ENCODE measurements at places on chromosomes 5 and 9.

- no peak for DNase-seq
Measured at GRCh38 chr9:92661127-92661526, 8.8 kb downstream of the IPPK start.

- DNase-seq, result no peak
Measured at GRCh38 chr5:58457050-58457449, 2.8 kb downstream of the PLK2 start.

DNA sequence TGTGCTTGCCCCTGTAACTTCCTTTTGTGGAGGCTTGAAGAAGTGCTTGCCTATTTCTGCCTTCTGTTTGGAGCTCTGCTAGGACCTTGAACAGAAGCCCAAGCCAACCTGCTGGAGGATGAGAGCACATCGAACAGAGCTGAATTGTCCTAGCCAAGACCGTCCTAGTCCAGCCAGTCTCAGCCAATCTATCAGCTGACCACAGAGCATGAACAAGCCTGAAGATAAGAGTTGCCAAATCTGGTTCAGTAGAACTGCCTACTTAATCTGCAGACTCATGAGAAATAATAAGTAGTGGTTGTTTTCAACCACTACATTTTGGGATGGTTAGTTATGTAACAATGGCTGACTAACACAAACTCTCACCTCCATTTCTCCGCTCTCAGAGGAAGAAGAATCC lies 4.4 kb upstream of the SNX2 start:
- DNase-seq, result no peak

GRCh38 chr9:77901771-77902170 lies 129.8 kb downstream of the GNAQ start:
- DNase-seq, result no peak

DNA sequence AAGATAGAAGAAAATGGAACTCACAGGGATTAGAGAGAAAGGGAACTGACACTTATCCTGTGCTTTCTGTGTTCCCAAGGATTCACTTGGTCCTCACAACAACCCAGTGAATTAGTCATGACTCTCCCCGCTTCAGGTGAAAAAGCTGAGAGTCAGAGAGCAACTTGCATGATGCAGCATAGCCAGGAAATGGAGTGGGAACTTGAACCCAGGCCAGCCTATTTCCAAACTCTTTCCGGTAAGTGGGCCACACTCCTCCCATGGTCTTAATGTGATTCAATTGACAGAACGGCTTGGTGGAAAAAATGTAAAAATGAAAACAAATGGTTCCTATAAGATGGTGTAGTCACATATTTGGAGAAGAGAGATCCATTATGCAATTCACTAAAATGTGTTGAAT lies 45.9 kb upstream of the CEMIP2 start:
- DNase-seq, result no peak

DNA sequence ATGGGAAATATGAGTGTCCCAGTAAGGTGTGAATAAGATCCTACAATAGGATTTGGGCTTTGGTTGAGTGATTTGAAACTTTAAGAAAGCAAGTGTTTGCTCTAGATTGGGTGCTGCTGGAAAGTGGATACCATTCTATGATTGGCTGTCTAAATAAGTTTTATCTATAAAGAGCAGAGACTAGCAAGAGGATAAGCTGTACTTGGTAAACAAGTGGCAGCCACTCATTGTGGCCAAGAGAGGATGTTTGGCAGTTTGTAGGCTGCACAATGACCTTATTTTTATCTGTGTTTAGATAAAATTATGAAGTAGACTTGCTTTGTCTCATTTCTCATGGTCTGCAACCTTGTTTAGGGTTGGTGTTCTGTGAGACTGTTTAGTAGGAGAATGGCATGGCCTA lies 341.6 kb upstream of the PIK3R1 start:
- DNase-seq, result no peak

GRCh38 chr5:108560166-108560565 lies 178.3 kb upstream of the FBXL17 start:
- DNase-seq, result no peak

DNA sequence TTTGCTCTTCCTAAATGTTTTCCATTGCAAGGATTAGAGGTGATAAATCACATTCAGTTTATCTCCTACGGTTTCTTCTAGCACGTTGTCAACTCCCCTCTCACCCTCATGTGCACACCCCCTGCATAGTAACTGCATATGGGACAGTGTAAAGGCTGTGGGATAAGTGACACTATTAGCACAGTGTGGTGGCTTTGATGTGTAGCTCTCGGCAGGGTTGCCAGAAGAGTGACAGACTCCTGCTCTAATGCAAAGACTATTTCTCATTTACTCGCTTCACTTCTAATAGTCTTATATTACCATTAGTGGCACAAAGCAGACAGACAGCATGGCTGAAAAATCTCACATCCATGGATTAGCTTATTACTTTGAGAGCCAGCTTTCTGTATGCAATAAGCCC lies 454.6 kb downstream of the CETN3 start:
- no peak for DNase-seq

GRCh38 chr5:59725392-59725767 lies 168.1 kb downstream of the PDE4D start:
- no peak for DNase-seq

GRCh38 chr9:92059661-92060060 lies 55.6 kb downstream of the SPTLC1 start:
- DNase-seq, result no peak

GRCh38 chr5:148887123-148887881 lies 60.9 kb downstream of the ADRB2 start:
- no peak for DNase-seq

GRCh38 chr5:168328814-168329213 lies 37.4 kb downstream of the WWC1 start:
- no peak for DNase-seq

DNA sequence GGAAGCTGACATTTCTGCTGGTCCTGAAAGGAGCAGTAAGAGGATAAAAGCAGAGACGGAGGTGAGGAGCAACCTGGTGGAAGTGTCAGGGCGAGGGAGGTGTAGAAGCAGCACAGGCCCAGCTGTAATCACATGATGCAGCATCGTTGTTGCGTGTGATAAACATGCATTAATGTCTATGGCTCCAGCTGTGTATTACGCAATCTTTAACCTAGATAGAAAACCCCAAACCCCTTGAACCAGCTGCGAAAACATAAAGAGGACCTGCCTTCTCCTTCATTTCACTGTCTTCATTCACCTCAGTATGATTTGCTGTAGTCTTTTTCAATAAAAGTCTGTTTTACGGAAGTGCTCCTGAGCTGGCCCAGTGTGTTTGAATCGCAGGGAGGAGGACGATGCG lies 162.9 kb downstream of the NTRK2 start:
- no peak for DNase-seq

GRCh38 chr5:31083364-31083763 lies 110.1 kb upstream of the CDH6 start:
- no peak for DNase-seq

DNA sequence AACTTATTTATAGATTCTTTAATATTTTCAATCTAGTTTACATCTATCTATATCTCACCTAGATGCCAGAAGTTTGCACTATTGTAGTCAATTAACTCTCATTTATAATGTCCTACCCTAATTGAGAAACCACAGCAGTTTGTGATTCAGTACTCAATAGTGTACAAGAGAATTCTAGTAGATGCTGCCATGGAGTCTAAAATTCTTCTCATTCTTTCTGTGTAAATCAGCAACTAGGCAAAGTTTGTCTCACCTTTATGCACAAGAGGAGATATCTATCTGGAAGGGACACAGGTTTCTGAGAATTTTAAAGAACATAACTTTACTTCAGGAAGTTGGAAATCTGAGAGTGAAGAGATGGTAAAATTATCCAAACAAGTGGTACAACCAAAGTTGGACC lies 173.0 kb upstream of the FBXL7 start:
- no peak for DNase-seq

DNA sequence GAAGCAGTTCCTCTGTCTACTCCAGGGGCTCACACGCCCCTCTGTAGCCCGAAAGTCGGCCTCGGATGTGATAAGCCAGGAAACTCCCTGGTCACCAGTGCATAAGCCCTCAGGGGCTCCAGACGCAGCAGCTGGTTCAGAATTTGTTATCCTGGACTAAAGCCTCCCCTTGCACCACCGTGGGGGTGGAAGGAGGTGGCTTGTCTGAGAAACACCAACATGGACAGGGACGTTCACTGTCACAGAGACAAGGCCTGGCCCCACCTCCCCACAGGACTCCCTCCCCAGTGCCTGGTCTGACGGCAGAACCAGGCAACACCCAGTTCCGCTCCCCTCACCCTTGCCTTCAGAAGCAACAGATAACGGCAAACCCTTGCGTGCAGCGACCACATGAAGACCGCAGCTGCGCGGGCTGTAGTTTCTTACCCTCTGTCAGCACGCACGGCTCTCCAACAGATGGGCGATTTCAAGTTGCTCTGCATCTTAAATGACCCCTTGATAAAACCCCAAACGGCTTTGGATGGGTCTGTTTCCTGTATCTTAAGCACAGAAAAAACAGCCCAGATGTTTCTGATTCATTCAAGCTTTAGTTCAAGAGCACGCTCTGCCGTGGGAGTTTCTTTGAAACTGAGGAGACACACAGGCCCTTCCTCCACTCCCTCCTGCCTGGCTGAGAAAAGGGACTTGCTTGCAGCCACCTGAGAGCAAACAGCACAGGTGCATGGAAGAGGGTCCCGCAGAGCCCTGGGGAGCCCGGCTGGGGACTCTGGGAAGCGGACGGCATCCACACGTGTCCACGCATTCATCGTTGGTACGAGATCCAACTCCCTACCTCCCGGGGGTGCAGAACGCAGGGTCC lies 44.7 kb upstream of the NKD2 start:
- no peak for DNase-seq

DNA sequence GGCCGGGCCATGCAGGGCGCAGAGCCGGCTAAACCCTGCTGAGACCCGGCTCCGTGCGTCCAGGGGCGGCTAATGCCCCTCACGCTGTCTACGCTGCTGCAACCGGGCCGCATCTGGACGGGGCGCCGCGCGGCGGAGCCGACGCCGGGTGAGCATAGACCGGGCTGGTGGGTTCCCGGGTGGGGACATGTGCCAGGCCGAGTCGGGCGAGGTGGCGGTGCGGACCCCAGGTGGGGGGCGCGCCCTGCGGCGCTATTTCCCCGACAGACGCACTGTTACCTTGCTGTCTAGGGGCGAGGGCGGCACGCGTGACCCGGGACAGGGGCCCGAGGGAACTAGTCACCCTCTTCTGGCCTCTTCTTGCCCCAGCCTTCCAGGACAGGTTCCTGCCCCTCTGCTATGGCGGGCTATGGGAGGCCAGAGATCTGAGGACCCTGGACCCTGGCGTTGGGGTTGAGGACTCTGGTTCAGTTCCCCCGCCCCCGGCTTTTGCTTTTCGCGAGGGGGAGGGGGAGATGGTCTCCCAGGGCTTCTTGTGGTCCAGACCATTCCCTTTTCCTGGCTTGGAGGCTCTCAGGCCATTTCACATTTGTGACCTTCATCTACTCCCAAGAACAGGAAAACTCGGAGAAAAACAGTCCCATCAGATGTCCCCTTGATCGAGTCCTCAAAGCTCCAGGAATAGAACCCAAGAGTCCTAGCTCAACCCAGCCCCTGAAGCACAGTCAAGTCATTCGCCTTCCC lies 536 bp downstream of the SLC27A4 start:
- no peak for DNase-seq

DNA sequence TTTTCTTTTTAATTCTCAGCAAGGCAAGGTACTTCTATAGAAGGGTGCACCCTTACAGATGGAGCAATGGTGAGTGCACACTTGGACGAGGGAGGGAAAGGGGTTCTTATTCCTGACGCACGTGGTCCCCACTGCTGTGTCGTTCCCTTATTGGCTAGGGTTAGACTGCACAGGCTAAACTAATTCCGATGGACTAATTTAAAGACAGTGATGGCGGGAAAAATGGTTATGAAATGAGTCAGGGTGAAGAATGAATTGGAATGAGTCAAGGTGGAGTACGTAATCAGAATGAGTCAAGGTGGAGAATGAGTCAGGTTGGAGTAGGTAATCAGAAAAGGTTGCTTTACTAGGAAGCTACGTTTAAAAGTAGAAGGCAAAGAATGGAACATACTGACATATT lies 2.1 kb upstream of the HMGCS1 start:
- DNase-seq, result no peak

- no peak for DNase-seq
Measured at GRCh38 chr5:150540615-150541396, 32.9 kb downstream of the NDST1 start.
